ENCODE measurements at places on chromosomes 1 and 21. TPM values are rescaled to one million over a fixed set of nuclear protein-coding genes. Genes with fewer than 3 reads are reported as not detected.
A peak's percentile ranks its signal among the peaks of the same experiment; 100 is the strongest.

ERICH3 gene
- not detected for total RNA-seq

DNA sequence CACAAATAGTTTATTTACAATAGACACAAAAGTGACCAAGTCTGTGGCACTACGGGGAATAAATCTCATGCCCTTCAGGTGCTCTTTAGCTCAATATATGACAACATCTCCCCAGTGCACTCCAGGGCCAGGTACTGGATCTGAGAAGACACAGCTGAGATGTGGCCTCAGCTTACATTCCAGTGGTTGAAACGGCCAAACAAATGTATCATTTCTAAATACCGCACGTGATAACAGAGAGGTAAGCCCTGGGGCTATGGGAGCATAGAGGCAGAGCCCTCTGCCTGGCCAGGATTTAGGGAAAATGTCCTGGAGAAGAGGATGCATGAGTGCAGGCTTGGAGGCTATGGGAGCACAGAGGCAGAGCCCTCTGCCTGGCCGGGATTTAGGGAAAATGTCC, 630.5 kb downstream of the SMYD3 start:
- no peak for DNase-seq

- no peak for DNase-seq
These were observed 105.6 kb upstream of the GCLM start for GRCh38 chr1:94014635-94015488.

DNA sequence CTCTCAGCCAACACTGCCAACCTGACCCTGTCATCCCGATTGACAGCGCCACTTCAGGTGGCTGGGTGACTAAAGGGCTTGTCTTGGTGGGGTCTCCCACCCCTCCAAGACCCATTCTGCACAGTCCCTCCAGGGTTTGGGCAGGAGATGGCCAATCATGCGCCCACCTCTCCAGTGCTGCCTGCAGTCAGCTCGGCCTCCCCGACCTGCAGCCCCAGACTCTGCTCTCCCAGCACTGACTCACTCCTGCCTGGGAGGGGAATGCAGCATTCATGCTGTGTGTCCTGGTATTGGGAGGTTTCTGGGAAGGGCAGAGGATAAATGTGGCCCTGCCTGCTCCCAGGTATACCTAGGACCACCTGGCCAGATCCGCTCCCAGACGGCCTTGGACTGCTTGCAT, 9.7 kb downstream of the TMEM81 start:
- peak; percentile 6 for DNase-seq

NBPF4 gene
- not detected for total RNA-seq

C1orf105 gene
- total RNA-seq: not detected

- DNase-seq: peak; percentile 60
These were observed 120.4 kb upstream of the GREM2 start for GRCh38 chr1:240732390-240732789.

DNA sequence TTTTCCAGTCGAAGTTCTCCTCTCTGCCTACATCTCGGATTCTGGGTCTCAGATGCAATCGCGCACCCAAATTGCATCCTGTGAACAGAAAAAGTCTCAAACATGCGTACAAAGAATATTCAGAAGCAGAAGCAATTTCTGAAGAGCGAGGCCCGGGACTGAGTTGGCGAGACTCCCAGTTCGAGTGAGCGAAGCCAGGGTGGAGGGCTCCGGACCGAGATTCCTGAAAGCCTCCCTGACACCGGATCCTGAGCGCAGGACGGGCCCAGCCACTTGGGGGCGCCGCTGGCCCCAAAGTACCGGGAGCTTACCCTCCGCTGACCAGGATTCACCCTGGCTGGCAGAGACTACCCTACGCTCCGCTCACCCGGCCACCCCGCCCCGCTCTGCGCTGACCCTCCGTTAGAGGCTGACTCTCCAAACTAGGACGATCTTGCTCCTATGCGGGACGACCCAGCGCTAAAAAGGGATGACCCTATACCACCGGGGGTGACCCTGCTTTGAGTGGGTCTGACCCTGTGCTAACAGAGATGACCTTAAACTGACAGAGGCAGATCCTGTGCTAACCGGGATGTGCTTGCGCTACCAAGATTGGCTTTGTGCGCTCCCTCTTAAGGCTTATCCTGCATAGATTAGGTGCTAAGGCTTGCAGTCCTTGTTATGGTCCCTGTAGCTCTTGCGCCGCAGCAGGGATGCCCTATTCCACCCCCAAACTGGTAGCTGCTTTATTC, 12.1 kb downstream of the FOXD2 start:
- DNase-seq: no peak

DNA sequence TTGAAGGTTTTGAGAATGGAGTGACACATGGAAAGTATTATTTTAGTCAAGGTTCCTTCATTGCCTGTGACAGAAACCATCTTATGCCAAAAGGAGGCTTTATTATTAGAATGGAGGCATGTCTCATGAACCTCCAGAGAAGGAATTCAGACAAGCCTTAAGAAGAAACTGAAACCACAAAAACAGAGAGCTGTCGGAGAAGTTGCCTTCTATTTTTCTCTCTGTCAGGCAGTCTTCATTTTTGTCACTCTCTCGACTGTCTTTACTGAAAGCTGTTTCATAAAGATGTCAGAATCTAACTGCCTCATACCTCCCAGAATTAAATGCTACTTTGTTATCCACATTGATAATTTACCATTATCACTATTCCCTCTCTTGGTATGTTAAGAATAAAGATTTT, 434.7 kb upstream of the ADGRL4 start:
- DNase-seq: no peak

GRCh38 chr21:16855164-16855667, 657.6 kb upstream of the CXADR start:
- DNase-seq: no peak

GRCh38 chr21:29389136-29389535, 90.4 kb downstream of the BACH1 start:
- DNase-seq: no peak

DNA sequence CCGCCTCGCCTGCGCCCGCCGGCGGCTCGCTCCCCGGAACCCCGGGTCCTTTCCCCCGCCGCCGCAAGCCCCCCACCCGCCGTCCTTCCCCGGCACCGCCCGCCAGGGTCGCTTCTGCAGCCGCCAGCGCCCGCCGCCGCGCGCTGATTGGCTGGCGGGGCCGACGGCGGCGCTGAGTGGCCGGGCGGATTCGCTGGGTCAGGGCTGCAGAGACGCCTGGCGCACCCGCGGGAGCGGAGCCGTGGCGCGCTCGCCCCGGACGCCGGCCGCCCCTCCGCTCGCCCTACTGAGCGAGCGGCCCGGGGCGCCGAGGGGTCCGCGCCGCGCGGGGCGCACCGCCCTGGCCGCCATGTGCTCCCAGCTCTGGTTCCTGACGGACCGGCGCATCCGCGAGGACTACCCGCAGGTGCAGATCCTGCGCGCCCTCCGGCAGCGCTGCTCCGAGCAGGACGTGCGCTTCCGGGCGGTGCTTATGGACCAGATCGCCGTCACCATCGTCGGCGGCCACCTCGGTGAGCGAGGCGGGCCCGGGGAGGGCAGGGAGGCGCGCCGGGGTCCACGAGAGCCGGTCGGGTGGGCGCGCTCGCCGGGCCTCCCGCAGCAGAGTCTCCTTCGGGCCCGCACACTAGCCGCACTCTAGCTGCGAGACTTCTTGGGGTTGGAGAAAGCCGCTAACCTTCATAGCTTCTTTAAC, at the start of gene RIMKLA:
TSS of gene RIMKLA (plus strand) at position 207 of the 694 bp plus-strand sequence. CDS start at position 350, 143 bp downstream.
- no peak for DNase-seq

DNA sequence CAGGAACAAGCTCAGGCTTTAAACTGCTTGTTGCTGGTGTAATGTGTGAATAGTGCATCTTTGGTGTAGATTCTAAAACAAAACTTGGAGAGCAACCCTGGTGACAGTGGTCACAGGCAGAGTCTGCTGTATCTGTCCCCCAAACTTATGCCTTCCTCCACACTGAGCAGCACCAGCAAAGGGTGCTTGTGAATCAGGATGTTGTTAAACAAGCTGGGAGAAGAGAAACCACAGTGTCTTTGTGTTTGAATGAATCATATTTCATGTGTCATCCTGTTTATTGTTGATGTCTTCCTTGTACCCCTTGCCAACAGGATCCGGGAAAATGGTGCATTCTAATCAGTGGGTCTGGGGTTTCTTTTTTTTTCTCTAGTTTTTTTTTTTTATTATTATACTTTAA, 91.9 kb upstream of the COG2 start:
- peak; percentile 37 for DNase-seq

DNA sequence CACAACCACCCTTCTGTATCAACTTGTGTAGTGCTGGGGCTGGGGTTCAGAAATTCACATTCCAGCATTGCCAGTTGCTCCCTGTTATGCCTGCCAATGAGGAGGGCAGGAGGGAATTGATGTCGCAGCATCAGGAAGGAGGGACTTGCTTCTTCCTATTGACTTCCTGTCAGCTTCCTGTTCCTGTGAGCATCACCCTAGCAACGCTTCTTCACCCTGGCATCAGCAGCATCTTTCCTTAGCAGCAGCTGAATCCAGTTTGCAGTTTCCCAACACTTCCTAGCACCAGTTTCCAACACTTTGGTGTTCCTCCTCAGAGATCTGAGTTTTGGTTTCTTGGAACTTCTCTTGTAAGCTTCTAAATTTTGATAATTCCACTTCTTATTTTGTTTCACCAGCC, 8.9 kb upstream of the TRIM62 start:
- DNase-seq: no peak

PRAMEF25 gene
- total RNA-seq: not detected

GRCh38 chr1:4362314-4363044, 291.9 kb upstream of the AJAP1 start:
- peak; percentile 10 for DNase-seq

- peak; percentile 15 for DNase-seq
These were observed 30.6 kb upstream of the BMP8B start for GRCh38 chr1:39819091-39819812.
